Stimulated activated CD8-positive, alpha-beta memory T cell treated with anti-CD3 and anti-CD28 coated beads, Interleukin-4, amount 100 ng/mL, for 48 hours (primary cell): ENCODE measurements at places on chromosomes 4 and X.

GRCh38 chr4:122107680-122108079 is 44.5 kb upstream of the BLTP1 start:
- DNase-seq = no peak

DNA sequence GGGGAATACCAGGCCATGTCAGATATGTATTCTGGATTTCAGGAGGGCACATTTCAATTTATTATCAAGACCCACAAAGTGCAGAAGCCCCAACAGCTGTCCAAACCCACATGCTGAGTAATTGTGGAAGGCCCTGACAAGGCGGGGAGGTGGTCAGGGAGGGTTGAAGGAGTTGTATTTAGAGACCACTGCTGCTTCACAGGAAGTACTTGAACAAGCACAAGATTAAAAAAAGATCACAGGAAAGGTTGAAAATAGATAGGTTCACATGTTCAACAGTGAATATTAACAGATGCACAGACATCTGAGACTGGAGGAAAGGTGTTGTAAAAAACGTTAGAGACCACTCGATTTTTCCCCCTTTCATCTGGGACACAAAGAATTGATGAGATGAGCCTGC is 17.9 kb downstream of the ATP8A1 start:
- peak; percentile 47 for DNase-seq

DNA sequence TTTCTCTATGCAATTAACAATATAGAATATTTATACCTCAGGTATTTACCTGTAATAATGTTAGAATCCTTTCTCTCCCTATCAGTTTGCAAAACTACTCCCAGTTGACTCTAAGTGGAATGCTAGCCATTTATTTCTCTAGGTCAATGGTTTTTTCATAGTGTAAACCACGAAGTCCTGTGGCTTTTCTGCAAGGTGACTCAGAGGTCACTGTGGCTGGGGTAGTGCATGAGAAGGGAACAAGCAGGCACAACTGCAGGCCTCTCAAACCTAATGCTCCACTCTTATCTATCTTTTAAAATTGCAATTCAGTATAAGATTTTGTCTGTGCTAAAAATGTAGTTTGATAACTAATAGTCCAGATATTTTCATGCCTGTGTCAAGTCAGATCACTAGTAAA is 159.4 kb downstream of the ANTXR2 start:
- DNase-seq = no peak

- no peak for DNase-seq
These were observed 114.0 kb upstream of the FRG1 start for GRCh38 chr4:189826657-189827056.

- DNase-seq = no peak
These were observed 88.3 kb downstream of the BCOR start for GRCh38 chrX:40009462-40009851.

DNA sequence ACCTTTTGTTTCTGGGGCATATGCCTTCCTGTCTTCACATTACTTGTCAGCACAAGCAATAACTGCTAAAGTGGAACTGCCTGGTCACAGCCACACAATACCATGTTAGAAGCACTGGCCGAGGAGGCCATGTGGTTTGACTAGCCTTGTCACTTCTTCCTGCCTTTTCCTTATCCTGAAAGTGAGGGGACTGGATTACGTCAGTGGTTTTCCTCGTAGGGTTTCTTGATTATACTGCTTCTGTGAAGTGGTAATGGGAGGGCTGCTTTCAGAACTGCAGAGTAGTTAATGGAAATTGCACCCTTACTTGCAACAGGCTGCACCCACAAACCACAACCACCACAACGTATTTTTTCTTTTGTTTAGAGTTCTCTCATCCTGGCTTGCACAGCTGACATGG is 26.6 kb downstream of the ZRSR2 start:
- DNase-seq = peak; percentile 49

DNA sequence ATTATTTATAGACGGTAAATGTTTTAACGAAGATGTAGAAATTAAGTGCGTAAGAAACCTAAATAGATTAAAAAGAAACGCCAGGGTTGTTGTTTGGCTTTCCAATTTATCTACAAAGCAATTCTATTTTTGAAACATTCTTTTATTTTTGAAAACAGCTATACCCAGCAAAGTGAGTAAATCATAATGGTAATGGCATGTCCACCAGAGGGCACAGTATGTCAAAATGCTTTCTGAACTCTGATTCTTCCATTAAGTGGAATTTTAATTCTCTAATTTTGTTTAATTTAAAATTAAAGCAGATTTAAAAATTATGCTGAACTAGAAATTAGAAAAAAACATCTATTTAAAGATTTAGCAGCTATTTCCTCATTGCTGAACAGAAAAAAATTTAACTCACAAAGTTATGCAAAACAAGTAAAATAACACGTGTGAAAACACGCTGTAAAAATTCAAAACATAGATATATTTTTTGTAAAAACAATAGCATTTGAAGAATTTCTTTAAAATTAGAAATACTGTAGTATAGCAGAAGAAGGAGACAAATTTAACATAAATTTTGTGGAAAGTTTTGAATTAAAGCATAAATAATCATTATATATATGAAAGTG is 26.5 kb downstream of the RASSF6 start:
- DNase-seq = no peak

GRCh38 chr4:189912170-189912569 is 28.5 kb upstream of the FRG1 start:
- no peak for DNase-seq

- no peak for DNase-seq
These were observed 9.5 kb upstream of the CXCL8 start for GRCh38 chr4:73730867-73731266.

GRCh38 chrX:39591099-39591498 is 506.7 kb downstream of the BCOR start:
- DNase-seq = no peak

DNA sequence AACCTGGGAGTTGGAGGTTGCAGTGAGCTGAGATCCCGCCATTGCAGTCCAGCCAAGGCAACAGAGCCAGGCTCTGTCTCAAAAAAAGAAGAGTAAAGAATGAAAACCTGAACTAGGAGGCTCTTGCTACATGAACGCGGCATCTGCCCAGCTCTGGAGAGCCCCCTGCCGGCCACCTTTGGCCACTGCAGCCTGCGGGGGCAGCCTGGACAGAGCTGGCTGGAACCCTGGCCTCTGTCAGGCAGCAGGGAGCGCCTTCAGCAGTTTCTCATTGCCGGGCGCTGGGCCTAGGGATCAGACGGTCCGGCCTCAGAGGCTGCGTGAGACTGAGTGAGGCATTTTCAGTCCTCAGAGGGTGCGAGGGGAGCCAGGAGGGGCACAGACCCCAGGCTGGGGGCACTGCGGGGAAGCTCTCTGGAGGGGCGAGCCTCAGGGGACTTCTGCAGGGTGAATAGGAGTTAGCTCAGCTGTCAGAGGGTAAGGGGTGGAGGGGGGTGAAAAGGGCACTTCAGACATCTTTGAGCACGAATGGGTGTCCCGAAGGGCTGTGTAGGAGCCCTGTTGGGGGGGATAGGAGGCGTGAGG is 17.5 kb downstream of the DOK7 start:
- DNase-seq = peak; percentile 92

DNA sequence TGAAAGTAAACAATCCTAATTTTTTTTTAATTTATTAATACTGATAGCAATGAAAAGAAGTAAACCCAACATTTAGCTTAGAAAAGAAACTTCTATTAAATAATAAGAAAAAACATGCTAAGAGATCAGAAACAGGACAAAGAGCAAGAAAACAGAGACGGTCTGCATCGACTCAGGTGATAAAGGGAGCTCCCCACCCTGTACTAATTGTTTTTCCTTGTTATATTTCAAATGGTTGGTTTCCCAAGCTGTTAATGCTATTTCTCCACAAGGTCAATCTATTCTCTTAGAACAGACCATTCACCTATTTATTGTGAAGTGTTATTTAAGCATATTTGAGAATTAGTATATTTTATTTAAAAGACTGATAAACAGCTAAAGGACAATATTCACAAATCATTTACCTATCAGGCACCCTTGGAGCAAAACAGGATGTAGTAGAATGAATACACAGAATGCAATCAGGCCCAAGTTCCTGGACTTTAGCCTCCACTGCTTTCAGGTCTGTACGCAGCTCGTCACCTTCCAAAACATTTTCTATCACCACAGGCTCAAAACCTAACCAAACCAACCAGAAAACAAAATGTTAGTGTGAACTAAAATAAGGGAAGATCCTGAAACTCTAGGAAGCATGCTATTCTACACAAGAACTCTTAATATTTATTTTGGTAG is 5.5 kb downstream of the SEPSECS start:
- no peak for DNase-seq

GRCh38 chr4:152535360-152535902 is 461 bp downstream of the FBXW7 start:
- peak; percentile 41 for DNase-seq

- DNase-seq = no peak
These were observed 4.5 kb upstream of the PDGFC start for GRCh38 chr4:156976147-156976546.

- DNase-seq = no peak
These were observed 156.6 kb downstream of the GRIA3 start for GRCh38 chrX:123340696-123341095.

DNA sequence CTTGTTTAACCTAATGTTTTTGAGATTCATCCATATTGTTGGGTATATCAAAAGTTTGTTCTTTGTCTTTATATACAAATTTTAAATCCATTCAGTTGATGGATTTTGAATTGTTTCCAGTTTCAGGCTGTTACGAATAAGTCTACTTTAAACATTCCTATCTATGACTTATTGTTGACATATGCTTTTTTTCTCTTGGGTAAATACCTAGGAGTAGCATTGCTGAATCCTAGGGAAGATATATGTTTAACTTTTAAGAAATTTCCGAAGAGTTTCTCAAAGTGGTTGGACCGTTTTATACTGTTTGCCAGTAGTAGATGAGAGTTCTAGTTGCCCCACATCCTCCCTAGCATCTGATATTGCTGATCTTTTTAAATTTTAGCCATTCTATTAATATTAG is 60.9 kb upstream of the IL13RA1 start:
- DNase-seq = no peak

GRCh38 chr4:108943976-108944591 is 181.2 kb upstream of the ETNPPL start:
- DNase-seq = no peak

DNA sequence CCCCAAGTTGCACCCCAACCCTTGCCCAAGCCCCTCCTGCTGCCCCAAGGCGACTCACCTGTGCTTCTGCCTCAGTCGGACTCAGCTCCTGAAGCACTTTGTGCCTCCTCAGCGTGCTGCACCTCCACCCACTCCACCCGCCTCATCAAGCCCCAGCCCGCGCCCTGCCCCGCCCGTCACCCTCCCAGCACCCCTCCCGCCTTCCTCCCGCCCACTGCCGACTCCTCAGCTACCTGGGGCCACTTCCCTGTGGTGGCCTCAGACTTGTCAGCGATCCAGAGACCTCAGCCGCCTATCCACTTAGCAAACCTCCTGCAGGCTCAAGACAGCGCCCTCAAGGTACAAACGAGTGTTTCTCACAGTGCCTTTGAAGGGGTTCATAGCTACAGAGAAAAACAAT is 19.6 kb upstream of the IQCM start:
- DNase-seq = no peak

- no peak for DNase-seq
These were observed 95.4 kb downstream of the GPR143 start for GRCh38 chrX:9670136-9670814.

GRCh38 chrX:13284570-13284969 is 35.3 kb downstream of the ATXN3L start:
- DNase-seq = no peak

DNA sequence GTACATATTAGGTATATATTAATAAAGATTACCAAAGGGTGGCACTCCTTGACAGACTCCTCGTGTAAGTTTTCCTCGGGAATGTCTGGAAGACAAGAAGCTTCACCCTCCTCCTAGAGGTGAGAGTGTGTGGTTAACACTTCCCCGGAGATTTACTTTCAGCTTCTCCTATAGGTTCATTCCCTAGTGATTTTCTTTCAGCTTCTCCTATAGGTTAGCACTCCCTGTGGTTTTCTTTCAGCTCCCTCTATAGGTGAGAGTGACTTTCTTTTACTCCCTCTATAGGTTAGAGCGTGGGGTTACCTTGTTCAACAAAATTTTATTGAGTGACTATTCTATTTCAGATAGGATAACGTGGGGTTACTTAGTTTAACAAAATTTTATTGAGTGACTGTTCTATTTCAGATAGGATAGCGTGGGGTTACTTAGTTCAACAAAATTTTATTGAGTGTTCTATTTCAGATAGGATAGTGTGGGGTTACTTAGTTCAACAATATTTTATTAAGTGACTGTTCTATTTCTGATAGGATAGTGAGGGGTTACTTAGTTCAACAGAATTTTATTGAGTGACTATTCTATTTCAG is 106.0 kb upstream of the PLAC1 start:
- DNase-seq = no peak

DNA sequence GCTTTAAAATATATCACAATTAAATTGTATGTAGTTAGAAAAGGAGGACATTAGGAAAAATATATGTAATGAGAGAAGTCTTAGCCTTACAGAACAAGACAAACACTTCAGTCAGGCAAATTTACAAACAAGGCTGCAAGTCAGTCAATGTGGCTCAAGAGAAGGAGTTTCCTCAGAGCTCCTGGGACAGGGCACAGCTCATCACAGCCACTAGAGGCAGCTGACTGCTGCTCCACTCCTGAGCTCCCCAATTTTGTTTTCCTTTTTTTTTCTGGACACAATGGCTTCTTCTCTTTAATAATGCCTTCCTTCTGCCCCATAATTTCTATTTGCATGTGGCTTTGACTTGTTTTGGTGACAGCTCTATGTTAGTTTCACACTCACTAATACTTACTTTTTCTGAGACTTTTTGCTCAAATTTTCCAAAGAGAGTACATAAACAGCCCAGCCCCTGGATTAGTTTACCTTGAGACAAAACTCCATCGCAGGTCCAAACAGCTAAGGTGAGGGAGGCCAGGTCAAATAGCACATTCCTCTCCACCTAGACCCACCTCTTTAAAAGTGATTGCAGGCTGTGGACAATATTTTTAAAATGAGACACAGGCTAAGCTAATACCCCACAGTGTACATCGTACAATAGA is 850.4 kb upstream of the FRG1 start:
- no peak for DNase-seq

DNA sequence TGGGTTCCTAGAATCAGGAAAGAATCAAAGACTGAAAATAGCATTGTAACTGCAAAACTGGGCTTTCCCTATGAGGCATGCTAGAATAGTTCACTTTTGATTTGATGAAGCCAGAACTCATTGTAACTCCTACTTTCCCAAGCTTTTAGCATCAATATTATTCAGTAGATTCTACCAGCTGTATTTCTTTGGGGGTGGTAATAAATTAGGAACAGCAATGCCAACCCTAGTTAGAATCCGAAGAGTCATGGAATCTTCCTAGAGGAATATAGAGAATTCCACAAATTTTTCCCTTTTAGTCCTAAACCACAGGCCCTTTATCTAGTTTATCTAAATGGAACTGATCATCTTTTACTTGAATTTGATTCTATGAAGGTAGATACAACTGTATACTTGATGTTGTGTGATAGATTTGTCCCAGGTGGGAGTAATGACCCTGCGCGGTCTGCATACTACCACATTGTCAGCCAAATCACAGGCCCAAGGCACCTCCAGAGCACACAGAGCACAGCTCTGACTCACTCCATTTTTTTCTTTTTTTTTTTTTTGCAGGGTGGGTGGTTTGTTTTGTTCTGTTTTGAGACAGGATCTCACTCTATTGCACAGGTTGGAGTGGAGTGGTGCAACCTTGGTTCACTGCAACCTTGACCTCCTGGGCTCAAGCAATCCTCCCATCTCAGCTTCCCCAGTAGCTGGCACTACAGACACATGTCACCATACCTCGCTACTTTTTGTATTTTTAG is 66.6 kb downstream of the EDNRA start:
- no peak for DNase-seq

GRCh38 chr4:61500883-61501282 is 300.8 kb downstream of the ADGRL3 start:
- DNase-seq = no peak

GRCh38 chr4:128285085-128285997 is 2.3 kb downstream of the PGRMC2 start:
- DNase-seq = no peak
